ENCODE measurements at places on chromosomes 3 and 15. TPM values are rescaled to one million over a fixed set of nuclear protein-coding genes. Genes with fewer than 3 reads are reported as not detected.
A peak's percentile ranks its signal among the peaks of the same experiment; 100 is the strongest.

The WDR49 gene
- not detected for total RNA-seq

DNA sequence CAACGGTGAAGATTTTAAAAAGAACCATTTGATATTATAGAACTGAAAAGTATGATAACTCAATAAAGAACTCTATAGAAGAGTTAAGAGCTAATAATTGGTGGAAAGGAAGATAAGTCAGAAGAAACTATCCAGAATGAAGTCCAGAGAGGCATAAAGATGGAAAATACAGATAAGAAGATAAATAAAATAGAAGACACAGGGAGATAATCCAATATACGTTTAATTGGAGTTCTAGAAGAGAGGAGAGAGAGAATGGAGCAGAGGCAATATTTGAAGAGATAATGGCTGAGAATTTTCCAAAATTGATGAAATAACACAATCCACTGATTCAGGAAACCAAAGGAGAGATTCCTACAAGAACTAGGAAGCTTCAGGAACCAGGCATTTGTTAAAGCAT is 49.8 kb upstream of the EPHB3 start:
- no peaks in the 10 kb centered on the region for H3K36me3 ChIP-seq
- peaks cover 36% of the 10 kb centered on the region for H3K27me3 ChIP-seq
- H3K4me3 ChIP-seq = no peak overlapping the region
- no peak overlapping the region for H3K27ac ChIP-seq
- no peak for DNase-seq

The SI gene
- total RNA-seq = not detected

The CSK gene
- 104 TPM for total RNA-seq

DNA sequence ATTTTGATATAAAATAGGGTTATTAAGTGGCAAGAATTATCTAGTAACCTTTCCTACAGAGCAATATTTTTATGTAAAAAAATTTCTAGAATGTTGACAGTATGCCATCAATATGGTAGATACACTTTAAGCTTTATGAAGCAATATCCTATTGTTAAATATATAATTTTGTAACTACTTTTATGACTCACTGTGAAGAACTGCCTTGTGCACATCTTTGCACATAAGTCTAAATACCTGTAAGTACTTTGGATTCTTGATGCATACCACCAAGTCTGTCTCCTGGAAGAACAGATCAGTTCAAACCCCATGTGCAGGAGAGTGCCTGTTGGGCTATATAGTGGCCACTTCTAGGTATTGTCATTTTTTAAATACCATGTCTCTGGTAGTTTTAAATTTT is 205.7 kb upstream of the EIF1B start:
- no peaks in the 10 kb centered on the region for H3K36me3 ChIP-seq
- peaks cover 3% of the 10 kb centered on the region for H3K4me1 ChIP-seq
- no peak for DNase-seq
- H3K4me3 ChIP-seq = no peak overlapping the region
- no peaks in the 10 kb centered on the region for H3K27me3 ChIP-seq
- no peak overlapping the region for H3K27ac ChIP-seq

The SERPINI2 gene
- not detected for total RNA-seq

- H3K4me1 ChIP-seq = peaks cover 8% of the 10 kb centered on the region
- H3K27me3 ChIP-seq = no peaks in the 10 kb centered on the region
- DNase-seq = no peak
Observed at GRCh38 chr3:14425581-14426304, 23.3 kb downstream of the SLC6A6 start.

DNA sequence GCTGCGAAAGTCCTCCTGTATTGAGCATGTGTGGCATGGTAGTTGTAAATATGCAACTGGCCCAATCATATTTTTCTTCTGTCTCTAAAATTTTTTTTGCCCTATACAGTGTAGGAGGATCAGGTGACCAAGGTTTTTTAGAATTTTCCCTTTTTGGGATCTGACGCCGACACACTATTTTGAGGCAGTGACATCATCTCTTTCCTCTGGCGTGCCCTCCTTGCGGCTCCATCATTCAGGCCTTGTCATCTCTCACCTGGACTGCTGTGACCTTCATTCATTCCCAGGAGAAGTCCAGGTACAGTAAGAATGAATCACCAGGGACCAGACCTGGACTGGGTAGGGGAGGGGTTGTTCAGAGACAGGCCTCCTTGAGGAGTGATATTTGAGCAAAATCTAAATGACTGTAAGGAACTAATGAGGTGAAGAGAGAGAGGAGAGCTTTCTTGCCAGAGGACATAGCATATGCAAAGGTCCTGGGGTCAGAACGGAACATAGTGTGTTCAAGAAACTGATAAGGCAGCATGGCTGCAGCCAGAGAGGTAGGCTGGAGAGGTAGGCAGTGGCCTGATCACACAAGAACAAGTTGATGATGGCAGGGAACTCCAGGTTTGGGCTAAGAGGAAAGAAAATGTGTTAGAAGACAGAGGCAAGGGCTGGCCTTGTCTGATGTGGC is 38.7 kb downstream of the ARNT2 start:
- no peaks in the 10 kb centered on the region for H3K36me3 ChIP-seq
- DNase-seq = no peak
- no peak overlapping the region for H3K27ac ChIP-seq
- no peak overlapping the region for H3K4me3 ChIP-seq

- H3K4me3 ChIP-seq = no peak overlapping the region
- no peak for DNase-seq
- H3K27me3 ChIP-seq = no peaks in the 10 kb centered on the region
- no peak overlapping the region for H3K27ac ChIP-seq
Observed at GRCh38 chr3:115855911-115856310, 232.6 kb downstream of the GAP43 start.

The CCDC39 gene
- total RNA-seq = not detected

GRCh38 chr3:4906107-4906621 is 73.1 kb upstream of the BHLHE40 start:
- no peaks in the 10 kb centered on the region for H3K27me3 ChIP-seq
- no peak overlapping the region for H3K4me3 ChIP-seq
- H3K4me1 ChIP-seq = peaks cover 4% of the 10 kb centered on the region
- H3K36me3 ChIP-seq = no peaks in the 10 kb centered on the region
- DNase-seq = no peak

DNA sequence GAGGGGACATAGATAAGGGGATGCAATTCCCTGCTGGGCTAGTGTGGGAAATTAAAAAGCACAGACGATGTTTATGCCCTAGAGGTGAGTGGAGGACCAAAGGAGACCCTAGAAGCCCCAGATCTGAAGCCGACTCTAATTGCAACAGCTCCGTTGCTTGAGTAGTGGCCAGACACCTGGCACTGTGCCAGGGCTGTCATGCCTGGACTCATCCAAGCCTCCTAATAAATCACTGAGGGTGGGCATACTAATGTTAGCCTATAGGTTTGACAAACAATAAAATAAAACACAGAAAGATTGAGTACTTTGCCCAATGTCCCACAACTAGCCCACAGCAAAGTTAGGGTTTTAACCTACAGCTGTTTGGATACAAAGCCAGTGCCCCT is 25.4 kb upstream of the MRPS22 start:
- no peak overlapping the region for H3K4me3 ChIP-seq
- no peaks in the 10 kb centered on the region for H3K4me1 ChIP-seq
- DNase-seq = no peak

DNA sequence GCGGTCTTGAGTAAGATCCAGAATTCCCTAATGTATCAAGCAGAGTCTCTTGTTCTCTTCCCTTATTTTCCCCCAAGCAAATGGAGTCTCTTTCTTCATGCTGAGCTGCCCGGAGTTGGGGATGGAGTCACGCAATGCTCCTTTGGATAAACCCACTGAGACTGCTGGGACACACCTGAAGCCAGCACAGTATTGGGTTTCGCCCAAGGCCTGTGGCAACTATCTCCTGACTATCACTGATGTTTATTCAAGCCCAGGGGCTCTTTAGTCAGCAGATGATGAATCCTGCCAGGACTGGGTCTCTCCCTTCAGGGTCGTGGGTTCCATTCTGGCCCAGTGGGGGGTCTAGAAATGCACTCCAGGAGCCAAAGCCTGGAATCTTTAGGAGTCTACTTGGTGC is 11.3 kb downstream of the USF3 start:
- no peak for DNase-seq
- H3K4me3 ChIP-seq = no peak overlapping the region
- H3K36me3 ChIP-seq = no peaks in the 10 kb centered on the region
- H3K27me3 ChIP-seq = no peaks in the 10 kb centered on the region

DNA sequence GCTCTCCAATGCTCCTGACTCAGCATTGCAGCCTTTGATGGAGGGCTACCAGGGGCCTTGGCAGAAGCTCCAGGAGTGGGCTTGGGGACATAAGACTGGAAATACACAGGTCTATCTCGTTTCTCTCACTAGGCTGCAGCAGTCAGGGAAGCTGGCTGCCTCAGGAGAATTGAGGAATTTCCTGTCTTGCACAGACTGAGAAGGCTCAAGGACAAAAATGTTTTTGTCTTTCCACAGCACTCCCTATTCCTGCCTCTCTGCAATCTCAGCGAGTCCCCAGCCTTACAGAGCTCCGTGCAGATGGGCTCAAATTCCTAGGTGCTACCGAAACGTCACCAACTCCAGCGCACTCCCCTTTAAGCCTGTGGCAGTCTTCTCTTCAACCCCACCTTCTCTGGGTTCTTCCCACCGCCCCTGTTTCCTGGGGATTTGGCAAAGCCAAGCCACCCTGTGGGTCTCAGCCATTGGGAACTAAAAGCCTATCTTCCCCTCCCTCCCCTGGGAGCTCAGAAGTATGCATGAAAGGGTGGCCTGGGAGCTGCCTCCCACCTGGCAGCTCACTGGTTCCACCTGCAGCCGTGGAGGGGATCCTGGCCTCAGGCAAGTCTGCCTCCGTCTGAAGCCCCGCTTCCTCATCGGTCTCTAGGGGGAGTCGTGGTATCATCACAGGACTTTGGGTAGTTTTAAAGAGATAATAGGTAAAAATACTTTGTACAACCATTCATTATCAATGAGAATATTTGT is 322.6 kb upstream of the FRG2C start:
- DNase-seq = no peak
- H3K4me3 ChIP-seq = no peak overlapping the region
- H3K36me3 ChIP-seq = no peaks in the 10 kb centered on the region
- no peaks in the 10 kb centered on the region for H3K27me3 ChIP-seq
- H3K4me1 ChIP-seq = no peaks in the 10 kb centered on the region
- H3K27ac ChIP-seq = no peak overlapping the region

DNA sequence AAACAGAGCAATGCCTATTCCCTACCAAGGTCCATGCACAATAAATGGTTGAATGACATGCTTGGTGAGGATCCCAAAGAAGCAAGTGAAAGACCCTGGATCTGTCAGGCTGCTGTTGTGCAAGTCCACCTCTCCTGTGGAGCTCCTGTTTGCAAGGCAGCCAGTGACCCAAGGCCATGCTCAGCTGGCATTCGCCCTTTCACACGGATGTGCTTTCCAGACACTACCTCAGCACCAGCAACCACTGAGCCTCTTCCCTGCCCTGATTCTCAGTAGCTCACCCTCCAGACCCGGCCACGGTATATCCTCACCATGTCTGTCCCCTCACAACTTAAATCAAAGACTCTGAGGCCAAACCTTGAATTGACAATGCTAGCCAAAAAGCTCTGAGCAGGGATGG is 23.3 kb downstream of the WWTR1 start:
- peaks cover 13% of the 10 kb centered on the region for H3K36me3 ChIP-seq
- peak overlapping the region; percentile 2 for H3K27ac ChIP-seq
- no peak overlapping the region for H3K4me3 ChIP-seq
- no peak for DNase-seq
- no peaks in the 10 kb centered on the region for H3K27me3 ChIP-seq
- peaks cover 58% of the 10 kb centered on the region for H3K4me1 ChIP-seq

DNA sequence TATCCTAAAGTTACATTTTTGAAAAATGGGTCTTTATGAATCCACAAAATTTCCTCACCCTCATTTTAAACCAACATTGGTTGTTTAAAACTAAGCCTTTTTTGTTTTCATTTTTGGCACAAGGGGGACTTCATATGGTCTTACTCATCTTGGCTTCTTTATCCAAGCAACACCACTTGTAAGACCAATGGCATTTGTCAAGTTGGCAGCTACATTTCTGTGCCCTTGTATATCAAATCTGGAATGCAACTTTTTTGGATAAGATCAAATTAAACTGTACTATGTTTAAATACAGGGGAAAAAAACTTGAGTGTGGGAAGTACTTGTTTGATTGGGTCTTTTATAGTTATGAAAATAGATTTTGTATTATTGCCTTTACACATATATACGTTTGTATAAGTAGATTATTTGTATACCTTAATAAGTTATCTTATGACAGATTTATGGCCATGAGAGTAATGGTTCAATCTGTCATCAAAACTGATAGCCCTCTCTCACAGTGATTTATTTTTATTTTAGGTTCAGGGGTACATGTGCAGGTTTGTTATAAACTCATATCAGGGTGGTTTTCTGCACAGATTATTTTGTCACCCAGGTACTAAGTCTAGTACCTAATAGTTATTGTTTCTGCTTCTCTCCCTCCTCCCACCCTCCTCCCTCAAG is 43.4 kb downstream of the GPR160 start:
- H3K36me3 ChIP-seq = no peaks in the 10 kb centered on the region
- H3K4me3 ChIP-seq = no peak overlapping the region
- no peaks in the 10 kb centered on the region for H3K4me1 ChIP-seq
- no peak for DNase-seq

DNA sequence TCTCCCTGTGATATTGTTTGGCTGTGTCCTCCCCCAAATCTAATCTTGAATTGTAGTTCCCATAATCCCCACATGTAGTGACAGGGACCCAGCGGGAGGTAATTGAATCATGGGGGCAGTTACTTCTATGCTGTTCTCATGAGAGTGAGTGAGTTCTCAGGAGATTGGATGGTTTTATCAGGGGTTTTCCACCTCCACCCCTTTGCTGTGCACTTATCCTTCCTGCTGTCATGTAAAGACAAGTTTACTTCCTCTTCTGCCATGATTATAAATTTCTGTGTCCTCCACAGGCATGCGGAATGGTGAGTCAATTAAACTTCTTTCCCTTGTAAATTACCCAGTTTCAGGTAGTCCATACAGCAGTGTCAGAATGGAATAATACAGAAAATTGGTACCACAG is 24.7 kb downstream of the TUSC7 start:
- H3K36me3 ChIP-seq = no peaks in the 10 kb centered on the region
- H3K4me3 ChIP-seq = no peak overlapping the region
- no peaks in the 10 kb centered on the region for H3K4me1 ChIP-seq
- H3K27ac ChIP-seq = no peak overlapping the region

GRCh38 chr3:170802164-170803151 is 67.5 kb downstream of the RPL22L1 start:
- H3K27ac ChIP-seq = peak overlapping the region; percentile 76
- no peak overlapping the region for H3K4me3 ChIP-seq
- peak; percentile 92 for DNase-seq
- H3K36me3 ChIP-seq = no peaks in the 10 kb centered on the region
- H3K27me3 ChIP-seq = no peaks in the 10 kb centered on the region

GRCh38 chr3:47571391-47572175 is 7.1 kb downstream of the CSPG5 start:
- H3K27me3 ChIP-seq = peaks cover 17% of the 10 kb centered on the region
- no peak overlapping the region for H3K4me3 ChIP-seq
- H3K4me1 ChIP-seq = no peaks in the 10 kb centered on the region
- no peak for DNase-seq
